Kidney glomerular epithelial cell (primary cell): ENCODE measurements at places on chromosomes 5 and 9.

DNA sequence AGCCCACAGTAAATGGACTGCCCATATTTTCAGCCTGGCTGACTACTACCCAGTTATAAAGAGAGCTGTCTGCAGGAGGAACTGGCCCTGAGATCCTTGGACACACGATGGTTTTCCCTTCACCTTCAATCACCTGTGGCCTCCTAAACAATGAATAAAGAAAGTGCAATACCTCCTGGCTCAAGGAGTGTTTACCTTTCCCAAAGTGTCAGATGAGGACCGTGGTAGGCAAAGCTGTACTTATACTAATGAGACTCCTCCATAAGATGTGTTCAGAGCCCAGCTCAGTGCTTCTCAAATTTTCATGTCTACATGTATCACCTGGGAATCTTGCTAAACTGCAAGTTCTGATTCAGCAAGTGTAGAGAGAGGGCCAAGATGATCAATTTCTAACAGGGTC lies 284.5 kb upstream of the VLDLR start:
- no peak for DNase-seq

DNA sequence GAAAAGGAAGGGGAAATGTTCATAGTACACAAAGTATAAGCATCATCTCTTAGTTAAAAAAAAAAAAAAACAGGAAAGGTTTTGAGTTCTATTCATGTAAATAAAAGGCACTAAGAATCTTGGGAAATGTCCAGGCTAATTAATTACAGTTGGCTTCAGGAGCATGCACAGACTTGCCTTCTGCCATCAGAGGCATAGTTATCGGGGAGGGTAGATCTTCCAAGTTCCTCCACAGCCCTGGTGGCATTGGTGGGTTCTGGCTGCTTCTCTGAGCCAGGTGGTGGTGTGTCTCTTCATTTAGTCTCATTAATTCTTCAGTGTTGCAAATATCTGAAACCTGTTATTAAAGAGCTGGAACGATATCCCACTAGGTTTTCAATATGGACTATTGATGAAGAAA lies 85.2 kb downstream of the TMEM252 start:
- DNase-seq = no peak

- DNase-seq = no peak
Observed at GRCh38 chr5:73284220-73284795, 111.3 kb downstream of the TMEM174 start.

DNA sequence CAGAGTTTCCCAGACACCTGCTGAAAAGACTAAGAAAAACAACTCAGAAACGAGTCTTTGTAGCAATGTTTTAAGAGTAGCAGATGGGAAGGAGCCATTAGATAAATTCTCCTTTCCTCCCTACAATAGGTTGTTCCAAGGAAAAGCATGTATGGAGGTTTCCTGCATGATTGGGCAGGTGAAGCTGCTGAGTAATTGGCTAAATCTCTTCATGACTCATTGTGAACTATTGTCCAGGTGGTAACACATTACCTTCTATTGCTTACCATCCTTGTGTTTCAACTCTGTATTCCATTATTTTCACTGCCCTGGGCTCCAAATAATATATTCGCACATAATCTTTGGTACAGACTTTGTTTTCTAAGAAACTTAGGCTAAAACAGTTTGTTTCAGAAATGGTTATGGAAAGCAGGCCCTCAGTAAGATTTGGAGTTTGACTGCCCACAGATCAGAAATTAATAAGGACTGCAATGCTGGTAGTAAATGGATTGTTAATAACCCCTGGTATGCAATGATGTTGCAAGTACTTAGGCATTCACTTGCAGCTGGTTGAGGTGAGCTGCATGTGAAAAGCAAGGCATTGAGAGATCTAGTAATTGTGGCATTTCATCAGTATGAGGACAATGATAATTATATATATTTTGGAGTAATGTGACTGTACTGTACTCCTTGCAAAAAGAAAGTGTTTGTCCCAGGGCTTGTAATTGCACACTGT lies 281.4 kb upstream of the VLDLR start:
- DNase-seq = peak; percentile 68

DNA sequence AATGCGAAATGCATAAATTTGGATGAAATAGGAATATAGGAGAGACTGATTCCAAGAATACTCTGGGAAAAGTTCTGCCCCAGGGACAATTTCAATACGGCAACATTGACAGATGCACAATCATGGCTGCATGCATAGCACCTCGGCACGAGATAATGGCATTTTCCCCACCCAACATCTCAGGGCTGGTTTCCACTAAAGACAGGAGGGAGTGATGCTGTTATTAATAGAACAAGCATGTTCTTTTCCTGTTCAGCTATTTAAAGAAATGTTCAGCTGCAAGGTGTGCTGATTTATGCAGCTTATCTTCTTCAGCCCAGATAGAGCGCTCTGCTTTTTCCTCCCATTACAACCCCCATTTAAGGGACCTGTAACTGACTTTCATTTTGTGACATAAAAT lies 740.2 kb downstream of the TLR4 start:
- DNase-seq = no peak

GRCh38 chr5:7088849-7089248 lies 307.1 kb upstream of the ADCY2 start:
- no peak for DNase-seq

DNA sequence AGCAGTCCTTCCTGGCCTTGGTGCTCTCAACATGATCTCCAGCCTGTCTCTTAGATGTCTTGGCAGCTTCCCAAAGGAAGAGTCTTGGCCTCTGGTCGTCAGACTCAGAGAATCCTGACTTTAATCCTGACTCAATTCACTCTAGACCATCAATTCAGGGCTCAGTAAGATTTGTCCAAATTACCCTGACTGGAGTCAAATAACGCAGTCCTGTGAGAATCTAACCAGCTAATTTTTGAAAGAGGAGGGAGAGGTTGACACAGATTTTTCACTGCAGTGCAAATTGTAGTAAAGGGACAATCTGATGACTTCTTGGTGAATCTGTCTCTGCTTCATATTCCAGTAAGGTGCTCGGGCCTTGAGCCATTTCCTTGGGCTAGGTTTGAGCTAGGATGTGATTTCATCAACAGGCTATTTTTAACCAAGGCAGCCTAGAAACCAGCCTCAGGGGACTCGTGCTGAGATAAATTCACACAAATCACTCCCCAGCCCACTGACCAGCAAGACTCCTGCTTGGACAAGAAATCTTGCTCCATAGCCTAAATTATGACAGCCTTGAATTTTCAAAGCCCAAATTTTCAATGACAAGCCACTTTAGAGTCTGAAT lies 257.4 kb downstream of the ENC1 start:
- DNase-seq = peak; percentile 16

DNA sequence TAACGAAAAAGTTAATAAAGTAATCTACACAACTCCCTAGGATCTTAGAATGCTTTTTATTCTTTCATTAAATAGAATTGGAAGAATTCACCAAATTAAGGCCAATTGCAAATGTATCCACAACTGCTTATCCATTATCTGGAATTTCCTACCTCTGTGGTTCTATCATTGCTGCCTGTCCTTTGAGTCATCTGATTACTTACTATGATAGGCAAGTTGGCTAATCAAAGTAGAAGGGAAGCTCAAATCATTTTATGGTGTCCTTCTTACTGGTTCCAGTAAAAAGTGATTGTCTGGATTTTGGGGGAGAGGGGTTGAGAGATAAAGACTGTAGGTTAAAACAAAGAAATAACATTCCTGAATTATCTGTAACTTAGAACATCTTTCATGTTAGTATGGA lies 161.4 kb upstream of the GNA14 start:
- no peak for DNase-seq
